ENCODE measurements at places on chromosomes 4 and X. TPM values are rescaled to one million over a fixed set of nuclear protein-coding genes. Genes with fewer than 3 reads are reported as not detected.

RIPPLY1 gene
- not detected for total RNA-seq

SPANXA2 gene
- not detected for total RNA-seq

SFRP2 gene
- total RNA-seq = 86.1 TPM

CABS1 gene
- 0.09 TPM for total RNA-seq

AKAP4 gene
- not detected for total RNA-seq

HMX1 gene
- total RNA-seq = 0.19 TPM

Measured in neural progenitor cell (in vitro differentiated cells).